ENCODE measurements at places on chromosomes 1 and 21.

- peak; percentile 18 for DNase-seq
Observed at GRCh38 chr1:69320757-69321211, 246.9 kb upstream of the LRRC7 start.

DNA sequence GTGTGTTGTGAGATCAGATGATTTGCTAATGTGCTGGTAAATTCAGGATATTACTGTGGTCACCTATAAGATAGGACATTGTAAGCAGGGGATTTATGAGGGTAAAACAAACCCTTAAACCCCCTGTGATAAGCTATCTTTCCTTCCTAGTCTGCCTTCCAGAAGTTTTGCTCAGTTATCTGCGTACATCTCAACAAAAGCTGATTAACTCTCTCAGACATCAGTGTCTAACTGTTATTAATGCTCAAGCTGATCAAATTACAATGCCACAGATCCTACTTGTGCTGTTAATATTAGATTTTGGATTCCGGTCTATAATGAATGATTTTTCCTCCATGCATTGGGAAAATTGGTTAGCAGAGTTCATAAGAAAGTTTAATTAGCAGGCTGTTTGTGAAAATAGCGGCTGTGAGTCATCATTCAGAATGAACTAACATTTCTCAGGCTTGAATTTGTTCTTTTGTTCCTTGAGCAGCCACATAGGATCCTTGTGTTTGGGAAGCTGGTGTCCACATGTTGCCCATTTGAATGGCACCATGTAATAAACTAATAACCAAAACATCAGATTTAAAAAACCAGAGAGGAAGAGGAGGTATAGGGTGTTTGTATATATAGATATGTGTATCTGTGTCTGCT, 48.7 kb downstream of the ELAVL4 start:
- no peak for DNase-seq

DNA sequence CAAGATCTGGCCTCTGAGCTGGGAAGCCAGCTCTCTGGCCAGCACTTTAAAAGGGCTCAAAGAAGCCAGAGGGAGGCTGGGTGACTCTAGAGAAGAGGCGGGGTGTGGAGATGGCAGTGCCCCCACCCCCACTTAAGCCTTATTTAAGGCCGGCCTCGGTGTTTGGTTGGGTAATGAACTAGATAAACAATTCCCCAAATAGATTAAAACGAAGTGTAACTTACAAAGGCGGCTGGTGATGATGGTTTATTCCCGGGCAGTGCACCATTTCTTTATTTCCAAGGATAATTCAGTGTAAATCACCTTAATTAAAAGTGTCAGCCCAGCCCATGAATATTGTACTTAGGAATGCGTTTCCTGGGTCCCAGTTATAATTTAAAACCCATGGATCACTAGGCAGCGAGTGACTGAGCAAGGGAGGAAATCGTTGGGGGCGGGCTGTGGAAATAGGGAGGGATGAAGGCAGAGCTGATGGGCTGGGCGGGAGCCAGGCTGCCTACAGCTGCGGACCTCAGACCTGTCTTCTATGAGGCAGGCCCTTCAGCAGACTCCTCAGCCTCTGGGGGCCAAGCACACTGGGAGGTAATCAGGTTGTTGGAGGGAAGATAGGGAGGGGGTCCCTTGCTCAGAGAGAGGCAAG, 54.9 kb downstream of the TMEM53 start:
- no peak for DNase-seq

DNA sequence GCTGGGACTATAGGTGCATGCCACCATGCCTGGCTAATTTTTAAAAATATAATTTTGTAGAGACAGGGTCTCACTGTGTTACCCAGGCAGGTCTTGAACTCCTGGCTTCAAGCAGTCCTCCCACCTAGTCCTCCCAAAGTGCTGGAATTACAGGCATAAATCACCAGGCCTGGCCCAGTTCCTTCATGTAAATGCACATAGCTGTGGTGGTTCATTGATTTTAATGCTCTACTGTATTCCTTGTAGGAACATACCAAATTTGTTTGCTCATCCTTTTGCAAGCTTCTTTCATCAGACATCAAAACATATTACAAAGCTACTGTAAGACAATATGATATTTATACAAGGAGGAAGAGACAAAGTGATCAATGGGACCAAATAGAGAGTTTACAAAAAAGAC, 237.5 kb upstream of the ESRRG start:
- no peak for DNase-seq

DNA sequence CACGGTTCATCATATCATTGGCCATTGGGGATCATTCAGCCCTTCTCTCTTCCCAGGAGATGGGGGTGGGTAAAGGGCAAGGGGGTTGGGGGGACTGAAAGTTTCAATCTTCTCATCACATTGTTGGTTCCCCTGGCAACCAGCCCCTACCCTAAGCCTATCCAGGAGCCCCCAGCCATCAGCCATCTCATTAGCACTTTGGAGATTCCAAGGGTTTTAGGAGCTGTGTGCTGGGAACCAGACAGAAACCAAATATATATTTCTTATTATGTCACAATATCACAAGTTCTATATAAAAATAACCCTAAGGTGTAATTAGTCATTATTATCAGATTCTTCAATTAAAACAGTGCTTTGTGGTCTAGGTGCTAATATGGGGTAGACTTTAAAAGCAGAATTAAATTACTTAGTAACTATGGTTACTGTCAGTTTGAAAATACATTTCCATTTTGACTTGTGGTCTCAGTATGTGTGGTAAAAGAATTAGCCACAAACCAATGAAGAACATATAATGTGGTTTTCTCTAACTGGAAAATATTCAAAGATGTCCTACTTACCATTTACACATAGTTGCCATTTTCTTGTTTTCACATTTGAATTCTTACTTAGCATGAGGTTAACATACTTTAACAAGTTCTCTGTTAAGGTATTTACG, 28.1 kb downstream of the IL23R start:
- DNase-seq: peak; percentile 29

DNA sequence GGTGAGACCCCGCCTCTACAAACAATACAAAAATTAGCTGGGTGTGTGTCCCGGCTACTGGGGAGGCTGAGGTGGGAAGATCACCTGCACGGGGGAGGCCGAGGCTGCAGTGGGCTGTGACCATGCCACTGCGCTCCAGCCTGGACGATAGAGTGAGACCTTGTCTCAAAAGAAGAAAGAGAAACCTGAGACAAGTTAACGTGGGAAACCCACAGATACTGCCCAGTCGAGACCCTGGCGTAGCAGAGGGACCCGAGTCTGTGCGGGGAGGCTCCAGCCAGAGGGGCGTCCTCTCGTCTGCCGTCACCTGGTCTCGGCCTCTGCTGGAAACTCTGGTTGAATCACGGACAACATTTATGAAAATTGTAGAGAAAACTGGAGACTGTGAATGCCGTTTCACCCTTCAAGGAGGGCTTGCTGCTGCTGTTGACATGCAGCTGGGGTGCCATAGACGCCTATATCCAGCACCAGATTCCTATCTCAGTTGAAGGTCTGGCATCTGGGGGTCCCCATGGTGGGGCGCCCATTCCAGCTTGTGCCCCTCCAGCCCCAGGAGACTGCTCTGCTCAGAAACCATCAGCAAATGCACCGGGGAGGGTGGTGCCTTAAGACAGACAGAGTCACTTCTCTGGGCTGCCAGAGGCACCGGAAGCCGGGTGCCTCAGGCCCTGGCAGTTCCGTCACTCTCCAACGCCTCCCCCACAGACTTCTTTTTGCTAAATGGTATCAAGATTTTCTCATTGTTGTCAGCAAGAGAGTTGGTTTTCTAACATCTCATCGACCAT, 13.6 kb upstream of the CDK11B start:
- DNase-seq: no peak

DNA sequence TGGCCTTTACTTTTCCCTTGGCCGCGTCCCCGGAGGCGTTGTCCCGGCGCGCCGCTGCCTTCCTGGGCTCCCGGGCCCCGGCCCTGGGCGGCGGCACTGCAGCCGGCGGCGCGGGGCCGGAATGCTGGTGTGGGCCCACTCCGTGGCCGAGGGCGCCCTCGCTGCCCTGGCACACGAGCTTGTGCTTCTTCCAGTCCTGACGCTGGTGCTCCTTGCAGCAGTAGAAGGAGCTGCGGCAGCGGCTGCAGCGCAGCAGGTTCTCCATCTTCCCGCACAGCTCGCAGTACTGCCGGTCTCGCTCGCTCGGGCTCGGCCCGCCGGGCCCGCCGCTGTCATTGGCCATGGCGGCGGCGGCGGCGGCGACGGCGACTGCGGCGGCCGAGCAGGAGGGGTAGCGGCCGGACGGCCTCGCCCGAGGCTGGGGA, 529 bp downstream of the EGLN1 start:
- peak; percentile 28 for DNase-seq

GRCh38 chr21:33783187-33783979, 132.2 kb downstream of the ATP5PO start:
- DNase-seq: no peak

DNA sequence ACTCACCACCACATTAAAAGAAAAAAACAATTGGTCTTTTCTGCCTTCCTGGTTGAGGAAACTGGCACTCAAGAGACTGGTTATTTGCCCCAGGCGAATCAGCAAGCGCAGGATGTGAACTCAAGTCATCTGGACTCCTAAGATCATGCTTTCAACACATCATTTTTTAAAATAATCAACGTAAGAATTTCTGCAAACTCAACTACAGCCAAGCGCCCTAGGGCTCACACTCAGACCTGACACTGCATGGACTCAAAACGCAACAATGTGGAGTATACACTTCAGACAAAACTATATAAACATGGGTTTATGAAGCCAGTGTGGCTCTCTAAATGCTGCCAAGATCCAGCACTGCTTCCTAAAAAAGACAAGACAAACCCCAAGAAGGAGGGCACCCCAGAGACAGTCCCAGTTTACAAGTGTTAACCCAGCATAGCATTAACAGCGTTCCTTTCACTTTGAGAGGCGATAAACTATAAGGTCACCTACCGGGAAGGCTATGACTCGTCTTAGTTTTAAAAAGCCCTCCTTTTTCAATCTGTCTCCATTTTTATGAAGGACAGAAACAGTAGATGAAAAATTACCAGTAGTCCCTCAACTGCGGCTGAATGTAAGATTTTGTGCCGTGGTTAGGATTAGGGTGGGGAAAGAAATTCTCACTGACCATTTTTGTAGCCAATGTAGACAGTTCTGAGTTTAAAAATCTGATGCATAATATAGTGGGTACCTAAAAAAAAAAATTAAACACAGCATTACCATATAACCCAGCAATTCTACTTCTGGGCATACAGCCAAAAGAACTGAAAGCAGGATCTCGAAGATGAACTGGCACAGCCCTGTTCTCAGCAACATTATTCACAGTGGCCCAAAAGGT, 54.8 kb downstream of the SIPA1L2 start:
- no peak for DNase-seq

DNA sequence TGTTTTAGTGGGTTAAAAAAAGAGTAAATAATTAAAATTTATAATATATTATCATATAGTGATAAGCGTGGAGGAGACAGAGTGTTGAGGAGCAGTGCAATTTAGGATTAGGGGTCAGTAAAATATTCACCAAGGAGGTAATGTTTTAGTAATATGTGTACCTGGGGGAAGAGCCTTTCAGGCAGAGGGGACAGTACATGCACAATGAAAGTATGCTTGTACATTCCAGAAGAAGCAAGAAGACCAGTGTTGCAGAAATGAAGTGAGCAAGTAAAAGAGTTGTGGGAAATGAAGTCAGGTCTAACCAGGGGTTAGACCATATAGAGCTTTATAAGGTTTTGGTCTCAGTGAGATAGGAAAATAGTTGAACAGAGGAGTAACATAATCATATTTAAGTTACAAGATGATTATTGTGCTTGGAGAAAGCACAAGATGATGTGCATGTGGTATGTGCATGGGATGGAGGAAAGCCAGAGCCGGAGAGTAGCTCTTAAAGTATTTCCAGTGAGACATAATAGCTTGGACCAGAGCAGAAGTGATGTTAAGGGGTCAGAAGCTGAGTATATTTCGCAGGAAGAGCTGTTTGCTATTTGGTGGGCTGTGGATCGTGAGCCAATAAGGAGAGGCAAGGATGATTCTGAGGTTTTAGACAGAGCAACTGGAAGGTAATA, 44.8 kb downstream of the SNX7 start:
- DNase-seq: no peak

DNA sequence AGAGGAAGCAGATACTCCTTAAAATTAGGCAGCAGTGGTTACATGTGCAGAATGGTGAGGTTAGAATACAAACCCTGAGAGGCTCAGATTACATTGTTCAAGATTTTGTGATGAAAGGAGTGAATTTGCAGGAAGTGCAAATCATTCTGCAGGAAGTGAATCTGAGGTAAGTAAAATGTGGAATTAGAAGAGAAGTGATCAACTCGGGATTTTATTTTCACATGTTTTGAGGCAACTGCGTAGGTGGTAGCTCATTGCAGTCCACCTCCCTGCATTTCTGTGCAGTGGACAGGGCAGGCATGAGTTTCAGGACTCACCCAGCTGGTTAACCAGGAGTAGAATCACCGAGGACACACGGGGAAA, 2.1 kb upstream of the PLA2G2C start:
- DNase-seq: no peak

GRCh38 chr1:68010543-68010942, 39.9 kb downstream of the DIRAS3 start:
- DNase-seq: no peak
